Vagina (tissue), 2 donors: ENCODE measurements at places on chromosomes 7 and 10.

GRCh38 chr7:123571684-123572083, 14.1 kb upstream of the NDUFA5 start:
- no peak for DNase-seq

- no peak for DNase-seq
Observed at GRCh38 chr10:14838582-14839304, 637 bp downstream of the HSPA14 start.

- DNase-seq, result no peak
Observed at GRCh38 chr10:16470747-16471146, 33.9 kb downstream of the PTER start.

- no peak for DNase-seq
Observed at GRCh38 chr10:122688293-122688989, 11.2 kb downstream of the C10orf120 start.

GRCh38 chr7:31735991-31736982, 49.3 kb downstream of the PPP1R17 start:
- DNase-seq, result no peak

DNA sequence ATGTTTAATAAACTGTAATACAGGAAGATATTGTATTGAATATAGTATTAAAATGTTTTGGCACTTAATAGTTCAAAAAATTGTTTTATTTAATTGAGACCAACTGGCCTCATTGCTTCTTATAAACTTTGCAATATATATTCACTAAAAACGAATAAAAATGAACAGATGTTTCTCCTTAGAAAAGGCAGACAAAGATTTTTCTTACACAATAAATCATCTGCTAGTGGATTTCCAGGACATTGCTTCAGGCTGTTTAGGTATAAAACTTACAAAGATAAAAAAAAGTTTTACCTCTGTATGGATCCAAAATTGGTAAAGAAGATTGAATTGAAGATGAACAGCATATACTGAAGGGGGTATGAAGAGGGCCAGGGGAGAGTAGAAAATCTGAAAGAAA, 143.6 kb downstream of the AGMO start:
- no peak for DNase-seq

GRCh38 chr10:132415255-132415654, 18.3 kb downstream of the PWWP2B start:
- DNase-seq, result no peak

GRCh38 chr10:74383642-74384041, 232.6 kb downstream of the ADK start:
- no peak for DNase-seq

DNA sequence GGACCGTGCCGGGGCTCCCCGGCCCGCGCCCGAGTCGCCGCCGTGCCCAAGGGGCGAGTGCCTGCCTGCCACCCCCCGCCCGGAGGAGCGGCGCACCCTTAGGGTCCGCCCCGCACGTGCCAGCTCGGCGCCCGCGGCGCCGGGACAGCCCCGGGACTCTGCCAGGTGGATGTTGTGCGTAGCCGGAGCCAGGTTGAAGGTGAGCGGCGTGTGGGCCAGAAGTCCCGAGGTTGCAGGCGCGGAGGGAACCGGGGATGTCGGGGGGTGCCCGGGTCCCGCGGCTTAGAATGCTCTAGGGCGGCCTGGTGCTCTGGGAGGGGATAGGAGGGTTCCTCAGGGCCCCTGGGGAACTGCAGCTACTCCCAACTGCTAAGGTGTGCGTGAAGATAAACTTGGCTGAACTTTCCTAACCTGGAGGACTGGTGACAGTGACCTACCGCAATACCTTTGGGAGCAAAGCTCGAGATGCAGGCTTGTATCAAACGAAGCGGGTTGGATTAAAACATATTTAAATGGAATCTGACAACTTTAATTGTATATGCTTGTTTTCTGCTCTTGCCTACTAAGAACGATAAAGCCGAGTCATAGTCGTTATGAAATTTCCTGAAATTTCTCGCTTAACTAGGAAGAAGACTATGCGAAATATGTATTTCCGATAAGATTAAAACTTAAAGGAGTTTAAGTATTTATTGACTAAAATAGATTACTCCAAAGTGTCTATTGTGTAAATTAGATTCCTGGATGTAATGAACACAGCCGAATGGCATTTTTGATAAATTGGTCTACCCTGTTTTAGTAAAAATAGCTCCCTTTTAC, at the start of gene CUX1:
TSS of gene CUX1 (plus strand) at position 156 of the 816 bp plus-strand sequence. CDS start at position 170, 14 bp downstream.
- DNase-seq, result no peak

DNA sequence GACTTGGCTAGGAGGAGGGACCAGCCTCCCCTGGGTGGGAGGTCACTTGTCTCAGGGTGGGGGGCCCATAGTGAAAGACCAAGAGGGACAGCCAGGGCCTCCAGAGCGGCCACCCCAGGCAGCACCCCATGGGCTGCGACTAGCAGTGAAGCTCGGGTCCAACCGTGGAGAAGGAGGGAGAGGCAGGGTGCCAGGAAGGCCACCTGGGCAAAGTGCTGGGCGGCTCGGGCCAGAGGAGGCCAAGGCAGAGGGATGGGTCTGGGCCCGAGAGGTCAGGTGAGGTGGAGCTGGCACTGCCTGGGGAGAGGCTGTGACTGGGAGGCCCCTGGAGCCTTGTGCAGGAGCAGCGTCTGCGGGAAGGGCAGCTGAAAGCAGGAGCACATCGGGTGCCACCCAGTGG, 41.8 kb downstream of the CLRN3 start:
- DNase-seq, result no peak

GRCh38 chr7:18408461-18408860, 87.1 kb upstream of the HDAC9 start:
- no peak for DNase-seq

- DNase-seq, result no peak
Observed at GRCh38 chr10:124032087-124032935, 61.1 kb downstream of the CHST15 start.

DNA sequence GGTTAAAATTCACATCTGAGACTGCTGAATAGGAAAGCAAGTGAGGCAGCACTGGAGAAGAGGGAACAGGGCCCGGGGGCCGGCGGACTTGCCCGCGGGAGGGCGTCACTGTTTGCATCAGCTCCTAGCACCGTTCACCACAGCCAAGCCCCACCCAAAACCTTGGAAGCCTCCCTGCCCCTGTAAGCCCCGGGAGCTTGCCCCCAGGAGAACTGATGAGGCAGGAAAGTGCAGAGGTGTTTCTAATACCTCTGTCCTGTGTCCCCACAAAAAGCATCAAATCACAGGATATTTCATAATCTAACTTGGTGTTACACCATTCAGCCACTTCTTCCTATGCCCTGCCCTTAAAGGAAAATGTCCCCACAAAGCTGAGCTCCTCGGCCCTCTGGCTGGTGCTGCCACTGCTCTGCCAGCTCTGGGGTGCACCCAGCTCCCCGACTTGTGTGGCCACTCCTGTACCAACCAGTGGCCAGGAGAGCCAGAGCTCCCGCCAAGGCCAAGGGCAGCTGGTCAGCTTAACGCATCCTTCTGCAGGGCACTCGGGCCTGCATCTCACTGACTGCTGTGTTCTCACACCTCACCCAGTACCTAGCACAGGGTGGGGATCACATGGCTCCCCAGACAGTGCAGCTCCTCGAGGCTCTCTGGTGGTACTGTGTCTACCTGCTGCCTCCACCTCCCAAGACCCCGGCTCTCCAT, 47.3 kb upstream of the CNPY1 start:
- DNase-seq, result no peak

GRCh38 chr7:18534481-18534880, 38.9 kb downstream of the HDAC9 start:
- DNase-seq, result no peak
